Myometrial cell (primary cell): ENCODE measurements at places on chromosomes 2 and 18. TPM values are rescaled to one million over a fixed set of nuclear protein-coding genes. Genes with fewer than 3 reads are reported as not detected.

Gene SERPINB11
- not detected in 2 replicates for total RNA-seq

Gene RTKN
- total RNA-seq = 14.9 and 18.7 TPM in 2 replicates

Gene PSME4
- total RNA-seq = 27.1 and 32.8 TPM in 2 replicates

Gene TCF4
- total RNA-seq = 34.0 and 34.9 TPM in 2 replicates

Gene CACNB4
- not detected in 2 replicates for total RNA-seq

Gene SDC1
- total RNA-seq = 25.1 and 26.1 TPM in 2 replicates

Gene CNGA3
- total RNA-seq = not detected in 2 replicates

Gene LYPD1
- not detected in 2 replicates for total RNA-seq

Gene ST8SIA5
- not detected in 2 replicates for total RNA-seq

Gene RAB17
- not detected in 2 replicates for total RNA-seq

Gene ASB18
- not detected in 2 replicates for total RNA-seq

Gene LYG2
- total RNA-seq = not detected in 2 replicates

Gene RDH14
- 21.3 and 24.5 TPM in 2 replicates for total RNA-seq

Gene GKN1
- total RNA-seq = not detected in 2 replicates

Gene IL36RN
- total RNA-seq = not detected in 2 replicates

Gene STK25
- 216 and 299 TPM in 2 replicates for total RNA-seq

Gene ITGA6
- 43.5 and 54.4 TPM in 2 replicates for total RNA-seq

Gene SLC8A1
- 17.0 and 17.9 TPM in 2 replicates for total RNA-seq

Gene ZNF236
- 4.9 and 14.9 TPM in 2 replicates for total RNA-seq

Gene CIB4
- not detected in 2 replicates for total RNA-seq

Gene ZNF638
- 27.4 and 55.3 TPM in 2 replicates for total RNA-seq

Gene SERPINB4
- not detected in 2 replicates for total RNA-seq

Gene BOLL
- not detected in 2 replicates for total RNA-seq

Gene GCA
- total RNA-seq = 3.7 and 8.9 TPM in 2 replicates

Gene REL
- total RNA-seq = 0.86 and 2.3 TPM in 2 replicates

Gene ASXL3
- total RNA-seq = 0.35 TPM in 1 of 2 replicates, not detected in the other

Gene SLC9A4
- total RNA-seq = not detected in 2 replicates

Gene DNER
- 3.2 and 5.8 TPM in 2 replicates for total RNA-seq

Gene CDCA7
- 7.2 and 14.9 TPM in 2 replicates for total RNA-seq

Gene UGT1A4
- total RNA-seq = not detected in 2 replicates

Gene SATB2
- total RNA-seq = 1.2 and 1.9 TPM in 2 replicates

Gene CIDEA
- total RNA-seq = not detected in 2 replicates

Gene TUBA4B
- not detected in 2 replicates for total RNA-seq

Gene MAPRE2
- total RNA-seq = 21.9 and 23.4 TPM in 2 replicates

Gene POTEI
- total RNA-seq = not detected in 2 replicates

Gene ERICH2
- total RNA-seq = not detected in 2 replicates

Gene KCNG2
- 1.2 and 3.0 TPM in 2 replicates for total RNA-seq

Gene LONRF2
- total RNA-seq = 0.29 and 0.53 TPM in 2 replicates

Gene ARHGEF4
- 1.2 and 4.8 TPM in 2 replicates for total RNA-seq

Gene IL36G
- total RNA-seq = not detected in 2 replicates

Gene MPV17
- 134 TPM in 2 replicates for total RNA-seq

Gene FBXO41
- 0.29 and 10.1 TPM in 2 replicates for total RNA-seq

Gene TUBA3E
- not detected in 2 replicates for total RNA-seq

Gene UBE2F
- total RNA-seq = 93.4 and 155 TPM in 2 replicates

Gene OTOS
- not detected in 2 replicates for total RNA-seq

Gene SPATS2L
- 114 and 149 TPM in 2 replicates for total RNA-seq

Gene PSMA8
- total RNA-seq = not detected in 2 replicates

Gene PMAIP1
- total RNA-seq = 30.0 and 33.5 TPM in 2 replicates

Gene CDH20
- total RNA-seq = 0.35 and 0.86 TPM in 2 replicates

Gene HOXD12
- total RNA-seq = not detected in 2 replicates

Gene LRRC30
- total RNA-seq = not detected in 2 replicates

Gene TLX2
- total RNA-seq = not detected in 2 replicates

Gene CD28
- total RNA-seq = under 0.01 TPM in 1 of 2 replicates, not detected in the other
